Tibial nerve (tissue), 4 donors: ENCODE measurements at places on chromosomes 3 and 15.

GRCh38 chr3:17153209-17153608, 268.5 kb downstream of the PLCL2 start:
- DNase-seq, result no peak
- H3K27ac ChIP-seq, result no peak overlapping the region
- H3K4me1 ChIP-seq, result no peaks in the 10 kb centered on the region
- no peak overlapping the region for H3K4me3 ChIP-seq
- no peaks in the 10 kb centered on the region for H3K36me3 ChIP-seq

GRCh38 chr3:58691997-58692396, 25.4 kb upstream of the FAM3D start:
- no peaks in the 10 kb centered on the region for H3K27me3 ChIP-seq
- no peaks in the 10 kb centered on the region for H3K36me3 ChIP-seq
- DNase-seq, result no peak
- H3K4me1 ChIP-seq, result no peaks in the 10 kb centered on the region
- H3K4me3 ChIP-seq, result no peak overlapping the region

DNA sequence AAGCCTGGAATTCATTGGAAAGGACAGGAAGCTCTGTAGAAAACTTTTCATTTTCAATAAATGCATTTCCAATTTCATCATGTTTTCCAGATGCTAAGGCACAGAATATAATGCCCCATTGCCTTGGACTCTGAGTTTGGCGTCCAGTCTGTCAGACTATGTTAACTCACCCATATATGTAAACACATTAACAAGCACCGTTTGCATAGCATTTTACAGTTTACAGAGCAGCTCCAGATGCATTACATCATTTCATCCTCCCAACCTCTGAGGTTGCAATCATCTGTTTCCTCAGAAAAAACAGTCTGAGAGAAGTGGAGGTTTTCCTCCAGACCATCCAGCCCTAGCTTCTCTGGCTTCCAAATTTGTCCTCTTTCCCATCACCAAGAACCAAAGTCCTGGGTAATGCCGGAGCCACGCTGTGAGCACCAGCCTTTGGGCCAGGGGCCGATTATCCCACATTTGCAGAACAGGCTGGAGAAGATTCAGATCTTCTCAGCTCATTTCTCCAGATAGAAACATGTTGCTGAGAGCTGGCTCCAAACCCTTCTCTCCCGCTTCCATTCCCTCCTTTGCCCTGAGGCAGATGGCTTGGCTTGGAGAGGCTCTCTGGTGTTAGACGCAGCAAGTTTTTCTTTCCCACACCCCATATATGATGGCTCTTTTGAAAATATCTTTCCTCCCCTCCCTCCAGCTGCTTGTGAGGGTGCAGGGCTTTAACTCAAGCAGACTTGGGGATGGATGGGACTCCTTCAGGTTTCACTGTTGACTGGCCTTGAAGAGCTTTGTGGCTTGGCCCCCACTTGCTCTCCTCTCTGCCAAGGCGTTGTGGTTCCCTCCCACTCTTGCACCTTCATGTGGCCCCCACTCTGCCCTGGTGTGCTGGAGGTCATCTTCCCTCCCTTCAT, 26.0 kb downstream of the CYP19A1 start:
- H3K27me3 ChIP-seq, result no peaks in the 10 kb centered on the region
- no peaks in the 10 kb centered on the region for H3K36me3 ChIP-seq
- no peak for DNase-seq
- H3K27ac ChIP-seq, result peak overlapping the region; percentile 47
- no peak overlapping the region for H3K4me3 ChIP-seq

GRCh38 chr15:78322243-78322642, 17.9 kb upstream of the CRABP1 start:
- no peaks in the 10 kb centered on the region for H3K4me1 ChIP-seq
- DNase-seq, result no peak
- no peaks in the 10 kb centered on the region for H3K36me3 ChIP-seq

- H3K4me3 ChIP-seq, result no peak overlapping the region
- DNase-seq, result peak; percentile 12
- no peaks in the 10 kb centered on the region for H3K27me3 ChIP-seq
- H3K4me1 ChIP-seq, result no peaks in the 10 kb centered on the region
Observed at GRCh38 chr3:65811086-65811761, 227.5 kb downstream of the MAGI1 start.

- H3K4me3 ChIP-seq, result no peak overlapping the region
- H3K36me3 ChIP-seq, result no peaks in the 10 kb centered on the region
- no peaks in the 10 kb centered on the region for H3K4me1 ChIP-seq
- no peak overlapping the region for H3K27ac ChIP-seq
Observed at GRCh38 chr3:98240131-98240530, 23.9 kb upstream of the OR5H6 start.

DNA sequence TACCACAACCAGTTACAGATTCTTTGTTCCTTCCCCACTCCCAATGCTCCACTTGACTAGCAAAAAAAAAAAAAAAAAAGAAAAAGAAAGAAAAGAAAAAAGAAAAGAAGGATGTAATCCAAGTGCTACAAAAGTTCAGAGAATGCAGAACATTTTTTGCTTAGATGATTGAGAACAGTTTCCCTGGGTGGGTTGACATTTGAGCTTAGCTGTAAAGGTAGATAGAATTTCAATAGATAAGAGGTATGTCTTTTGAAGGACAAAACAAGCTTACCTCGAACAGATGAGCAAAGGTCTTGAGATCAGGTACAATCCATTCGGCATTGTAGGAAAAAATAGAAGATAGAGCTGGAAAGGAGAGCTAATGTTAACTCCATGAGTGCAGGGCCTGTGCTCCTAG, 344.6 kb upstream of the NECTIN3 start:
- no peaks in the 10 kb centered on the region for H3K36me3 ChIP-seq
- H3K27me3 ChIP-seq, result no peaks in the 10 kb centered on the region
- H3K27ac ChIP-seq, result no peak overlapping the region

DNA sequence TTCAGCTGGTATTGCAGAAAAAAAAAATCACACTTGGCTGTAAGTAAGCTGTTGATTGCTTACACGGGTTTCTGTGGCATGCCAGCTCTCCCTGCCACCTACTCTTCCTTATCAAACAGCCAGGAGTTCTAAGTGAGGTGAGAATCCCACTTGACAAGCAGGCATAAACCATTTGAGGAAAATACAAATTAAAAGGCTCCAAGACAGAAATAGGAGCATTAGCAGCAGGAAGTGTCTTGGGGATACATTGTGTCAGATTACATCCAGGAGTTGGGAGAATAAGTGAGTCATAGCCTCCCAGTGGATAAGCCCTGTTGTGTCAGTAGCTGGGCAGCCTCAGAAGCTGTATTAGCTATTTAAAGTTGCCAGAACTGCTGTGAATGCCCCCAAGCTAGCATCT, 256.0 kb downstream of the CNTN4 start:
- no peak for DNase-seq
- H3K4me1 ChIP-seq, result peaks cover 18% of the 10 kb centered on the region
- H3K27me3 ChIP-seq, result no peaks in the 10 kb centered on the region
- H3K4me3 ChIP-seq, result no peak overlapping the region
- H3K27ac ChIP-seq, result no peak overlapping the region

GRCh38 chr3:142115867-142116668, 33.3 kb downstream of the TFDP2 start:
- H3K4me1 ChIP-seq, result no peaks in the 10 kb centered on the region
- no peaks in the 10 kb centered on the region for H3K36me3 ChIP-seq
- no peak overlapping the region for H3K27ac ChIP-seq
- no peaks in the 10 kb centered on the region for H3K27me3 ChIP-seq

DNA sequence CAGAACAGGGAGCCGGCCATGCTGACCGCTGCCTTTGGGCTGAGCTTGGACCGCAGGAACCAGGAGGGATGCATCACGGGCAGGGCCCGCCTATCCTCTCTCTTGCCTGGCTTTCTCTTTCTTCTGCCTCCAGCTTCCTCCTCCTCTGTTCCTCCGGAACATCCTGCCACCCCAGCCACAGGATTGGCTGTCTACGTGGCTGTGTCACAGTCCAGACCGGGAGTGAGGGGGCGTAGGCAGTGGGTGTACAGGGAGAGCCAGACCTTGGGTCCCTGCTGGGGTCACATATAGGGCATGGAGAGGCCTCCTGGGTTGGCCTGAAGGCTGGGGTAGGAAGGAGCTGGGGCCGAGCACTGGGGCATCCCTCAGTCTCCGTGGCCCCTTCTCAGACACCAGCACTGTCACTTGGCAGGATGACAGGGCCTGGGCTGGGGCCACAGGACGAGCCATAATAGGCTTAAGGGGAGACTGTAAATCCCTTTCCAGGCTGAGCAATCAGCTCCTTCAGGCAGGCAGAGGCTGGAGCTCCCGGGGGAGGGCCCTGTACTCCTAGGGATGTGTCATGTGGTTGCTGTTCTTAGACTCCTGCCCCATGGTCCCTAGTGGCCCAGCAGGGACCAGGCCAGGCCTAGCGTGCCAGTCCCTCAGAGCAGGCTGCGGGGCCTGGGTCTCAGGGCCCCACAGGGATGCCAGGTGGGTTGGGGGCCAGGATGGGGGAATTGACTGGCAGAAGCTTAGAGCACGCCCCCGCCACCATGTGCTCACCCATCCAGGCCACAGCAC, 25.4 kb downstream of the LINGO1 start:
- no peaks in the 10 kb centered on the region for H3K36me3 ChIP-seq
- no peaks in the 10 kb centered on the region for H3K4me1 ChIP-seq
- H3K4me3 ChIP-seq, result no peak overlapping the region
- DNase-seq, result no peak
- H3K27me3 ChIP-seq, result no peaks in the 10 kb centered on the region
- H3K27ac ChIP-seq, result no peak overlapping the region

DNA sequence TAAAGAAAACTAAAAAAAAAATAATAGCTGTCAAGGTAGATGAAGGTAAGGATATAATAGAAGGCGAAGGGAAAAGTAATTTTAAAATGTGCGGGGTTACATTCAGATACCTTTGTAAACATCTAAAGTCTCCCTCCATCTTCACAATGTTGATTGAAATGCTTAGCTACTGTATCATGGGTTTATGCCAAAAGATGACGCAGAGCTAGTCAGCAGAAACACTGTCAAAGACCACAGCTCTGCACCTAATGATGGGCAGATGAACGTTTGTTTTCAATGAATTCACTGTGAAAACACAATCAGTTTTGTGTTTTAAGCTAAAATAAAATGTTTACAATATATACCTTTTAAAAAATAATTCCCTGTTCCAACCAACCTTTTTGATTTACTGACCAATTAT, 61.2 kb downstream of the RFTN1 start:
- no peak for DNase-seq
- H3K27ac ChIP-seq, result no peak overlapping the region
- H3K27me3 ChIP-seq, result no peaks in the 10 kb centered on the region
- peaks cover 15% of the 10 kb centered on the region for H3K4me1 ChIP-seq
- no peak overlapping the region for H3K4me3 ChIP-seq

DNA sequence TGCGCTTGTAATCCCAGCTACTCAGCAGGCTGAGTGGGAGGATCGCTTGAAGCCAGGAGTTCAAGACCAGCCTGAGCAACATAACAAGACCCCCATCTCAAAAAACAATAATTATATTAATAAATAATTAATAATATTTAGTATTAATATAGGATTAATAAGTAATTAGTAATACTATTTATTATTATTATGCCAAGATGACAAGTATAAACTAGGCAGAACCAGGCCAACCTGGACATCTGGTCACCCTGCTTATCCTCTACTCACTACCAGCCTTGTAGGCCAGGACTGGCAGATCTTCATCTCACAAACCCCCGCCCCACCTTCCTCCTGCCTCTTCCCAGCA, 429 bp downstream of the CPN2 start:
- no peak for DNase-seq
- no peak overlapping the region for H3K27ac ChIP-seq
- H3K4me3 ChIP-seq, result no peak overlapping the region
- no peaks in the 10 kb centered on the region for H3K36me3 ChIP-seq

DNA sequence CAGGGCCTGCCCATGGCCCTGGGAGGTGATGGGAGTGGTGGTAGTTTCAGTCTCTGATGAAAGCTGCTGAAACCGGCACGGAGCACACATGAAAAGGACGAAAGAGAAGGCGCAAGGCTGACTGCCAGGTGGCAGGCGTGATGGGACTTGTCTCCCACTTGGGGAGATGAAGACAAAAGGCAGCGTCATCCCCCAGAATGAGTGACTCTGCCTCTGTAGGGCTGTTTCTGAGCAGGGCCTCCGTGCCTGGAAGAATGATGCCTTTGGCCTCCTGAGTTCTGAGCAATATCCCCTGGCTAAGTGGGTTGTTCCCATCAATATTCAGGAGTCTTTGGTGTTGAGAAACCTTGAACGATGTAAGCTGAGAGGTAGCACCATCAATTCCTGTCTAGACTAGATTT, 237.8 kb downstream of the OPA1 start:
- peaks cover 16% of the 10 kb centered on the region for H3K4me1 ChIP-seq
- H3K27me3 ChIP-seq, result no peaks in the 10 kb centered on the region
- no peaks in the 10 kb centered on the region for H3K36me3 ChIP-seq
- H3K4me3 ChIP-seq, result no peak overlapping the region
- H3K27ac ChIP-seq, result no peak overlapping the region
- DNase-seq, result no peak

DNA sequence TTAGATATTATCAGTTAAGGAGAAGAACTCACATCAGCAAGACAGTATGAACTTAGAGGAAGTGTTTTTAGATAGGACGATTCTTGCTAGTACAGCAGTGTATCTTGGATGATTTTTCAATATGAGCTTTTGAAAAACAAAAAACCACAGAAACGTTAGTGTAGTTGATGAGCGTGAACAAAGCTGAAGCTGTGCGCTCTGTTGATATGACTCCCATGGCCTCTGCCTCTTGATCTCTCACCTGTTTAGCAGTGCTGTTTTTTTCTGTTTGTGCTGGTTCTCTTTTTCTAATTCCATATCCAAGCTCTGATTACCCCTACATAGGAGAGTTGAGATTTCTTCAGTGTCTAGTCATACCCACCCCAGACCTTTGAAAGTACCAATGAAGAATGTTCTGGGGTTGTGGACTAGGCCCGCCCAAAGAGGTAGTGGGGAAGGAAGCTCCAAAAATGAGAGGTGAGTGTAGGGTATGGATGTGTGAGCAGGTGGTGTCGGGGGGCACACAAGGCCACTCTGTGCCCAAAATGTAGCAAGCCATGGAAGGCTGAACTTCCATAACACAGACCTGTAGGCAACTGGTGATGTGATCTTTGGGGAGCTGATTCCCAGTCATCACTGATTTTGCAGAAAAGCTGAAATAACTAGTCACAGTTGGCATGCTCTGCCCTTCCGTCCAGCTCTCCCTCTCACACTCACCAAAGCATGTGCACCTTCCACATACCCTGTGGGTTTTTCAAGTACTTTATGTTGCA, 20.0 kb upstream of the CMTM7 start:
- H3K27ac ChIP-seq, result no peak overlapping the region
- H3K27me3 ChIP-seq, result no peaks in the 10 kb centered on the region
- H3K36me3 ChIP-seq, result no peaks in the 10 kb centered on the region

- H3K27me3 ChIP-seq, result no peaks in the 10 kb centered on the region
- H3K27ac ChIP-seq, result no peak overlapping the region
- H3K36me3 ChIP-seq, result no peaks in the 10 kb centered on the region
Observed at GRCh38 chr3:63795438-63795837, 23.7 kb upstream of the C3orf49 start.

DNA sequence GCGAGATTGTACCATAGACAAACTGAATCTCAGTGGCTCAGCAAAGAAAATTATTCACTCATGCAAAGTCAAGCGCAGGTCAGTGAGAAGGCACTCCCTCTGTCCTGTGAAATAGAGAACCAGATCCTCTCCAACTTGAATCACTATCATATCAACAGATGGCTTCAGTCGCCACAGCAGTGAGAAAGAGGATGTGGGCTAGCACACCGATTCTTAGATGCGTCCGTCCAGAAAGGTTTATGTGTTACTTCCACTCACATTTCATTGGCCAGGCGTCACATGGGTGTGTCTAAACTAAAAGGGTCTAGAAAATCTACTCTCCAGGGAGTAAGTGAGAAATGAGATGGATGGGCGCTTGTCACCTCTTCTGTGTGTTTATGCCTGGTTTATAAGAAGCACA, 141.6 kb upstream of the KBTBD8 start:
- DNase-seq, result no peak
- no peaks in the 10 kb centered on the region for H3K36me3 ChIP-seq
- H3K27ac ChIP-seq, result no peak overlapping the region
- no peak overlapping the region for H3K4me3 ChIP-seq
